ENCODE measurements at places on chromosomes 12 and 14.

DNA sequence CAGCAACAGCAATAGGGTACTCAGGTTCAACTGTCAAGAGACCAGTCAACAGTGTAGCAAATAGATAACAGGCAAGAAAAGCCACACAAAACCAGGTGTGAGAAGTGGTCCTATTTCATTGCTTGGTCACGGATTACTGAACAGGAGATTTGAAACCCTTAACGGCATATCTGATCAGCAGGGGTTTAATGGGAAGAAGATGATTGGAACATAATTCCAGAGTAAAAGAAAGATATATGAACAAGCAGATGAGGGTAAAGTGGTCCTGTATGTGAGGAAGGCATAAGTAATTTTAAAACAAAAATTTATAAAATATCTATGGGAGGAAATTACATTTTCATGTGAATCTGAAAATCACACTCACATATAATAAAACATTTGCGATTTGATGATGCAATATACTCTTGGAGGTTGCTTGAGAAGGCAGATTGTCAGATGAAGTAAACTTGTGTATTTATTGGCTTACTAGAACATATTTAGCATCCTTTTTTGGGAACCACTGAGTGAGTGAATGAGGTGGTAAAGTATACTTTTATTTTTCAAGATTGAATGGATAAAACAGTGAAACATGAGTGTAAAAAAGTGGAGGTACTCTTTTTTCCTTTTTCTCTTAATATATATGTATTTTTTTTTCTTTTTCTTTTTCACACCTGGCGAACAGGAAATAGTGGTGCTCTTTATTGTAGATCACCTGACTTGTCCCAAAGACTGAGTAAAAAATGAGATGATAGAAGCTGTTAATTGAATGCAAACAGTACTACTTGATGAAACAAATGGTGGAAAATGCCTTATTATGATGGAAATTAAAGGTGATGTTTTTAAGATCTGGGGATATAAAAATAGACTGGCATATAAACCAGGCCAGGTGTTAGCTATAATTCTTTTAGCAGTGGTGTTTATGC is 21.6 kb upstream of the SDR39U1 start:
- no peak for DNase-seq

DNA sequence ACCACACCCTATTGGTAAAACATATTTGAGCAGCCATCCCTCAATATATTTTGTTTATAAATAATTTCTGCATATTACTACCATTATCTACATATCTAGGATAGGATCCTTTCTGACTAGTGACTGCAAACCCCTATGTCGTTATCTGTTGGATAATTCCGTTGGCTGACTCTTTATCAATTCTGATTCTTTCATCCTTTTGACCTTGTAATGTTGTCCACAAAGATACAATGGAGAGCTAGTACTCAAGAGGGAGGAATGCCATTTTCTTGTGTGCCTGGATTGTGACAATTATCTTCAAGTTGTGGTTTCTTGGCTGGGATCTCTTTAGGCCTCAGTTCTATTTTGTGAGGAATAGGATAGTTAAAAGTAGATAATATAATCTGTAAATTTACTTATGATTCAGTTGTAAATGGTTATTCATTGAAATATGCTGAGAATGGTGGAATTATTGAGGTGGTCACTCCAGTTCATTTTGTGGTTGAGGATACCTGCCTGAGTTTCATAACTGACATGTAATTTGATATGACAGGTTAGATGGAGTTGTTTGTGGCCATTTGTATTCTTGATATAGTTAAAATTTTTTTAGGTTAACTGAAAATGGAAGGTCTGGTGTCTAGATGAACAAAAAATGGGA is 10.1 kb downstream of the CHST11 start:
- DNase-seq, result no peak

DNA sequence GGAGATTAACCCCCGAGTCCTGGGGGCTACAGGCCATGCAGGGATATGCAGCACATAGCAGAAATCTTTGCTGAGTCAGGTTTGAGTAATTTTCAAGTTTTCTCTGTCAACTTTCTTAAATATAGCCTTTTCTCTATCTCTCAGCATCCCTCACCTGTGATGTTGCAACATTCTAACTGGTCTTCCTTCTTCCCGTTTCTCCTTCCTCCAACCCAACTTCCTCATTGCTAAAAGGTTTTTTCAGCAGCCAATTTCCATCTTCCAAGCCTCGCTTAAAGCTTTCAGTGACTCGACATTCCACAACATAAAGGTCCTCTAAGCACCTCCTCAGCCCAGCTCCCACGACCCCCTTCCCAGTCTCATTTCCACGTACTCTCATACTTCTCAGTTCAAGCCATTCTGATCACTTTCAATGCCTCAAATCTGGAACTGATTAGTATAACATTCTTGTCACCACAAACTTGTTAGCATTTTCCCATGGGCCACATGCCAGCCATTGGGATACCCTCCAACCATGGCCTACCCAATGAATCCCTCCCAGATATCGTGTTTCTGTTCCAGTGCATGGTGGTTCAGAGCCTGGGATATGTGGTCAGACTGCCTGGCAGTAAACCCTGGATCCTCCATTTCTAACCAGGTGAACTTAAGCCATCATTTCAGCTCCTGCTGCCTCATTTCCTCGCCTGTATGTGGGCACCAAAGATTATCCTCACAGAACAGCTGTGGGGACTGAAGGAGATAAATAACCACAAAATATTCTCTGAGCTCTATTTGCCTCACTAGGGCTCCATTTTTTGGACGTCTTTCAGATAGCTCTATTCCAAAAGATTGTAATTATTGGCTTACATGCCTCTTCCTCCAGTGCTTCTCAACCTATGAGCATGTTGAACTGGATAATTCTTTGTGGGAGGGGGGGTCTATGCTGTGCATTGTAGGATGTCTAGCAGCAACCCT is 65.8 kb downstream of the KCNK10 start:
- peak; percentile 2 for DNase-seq

DNA sequence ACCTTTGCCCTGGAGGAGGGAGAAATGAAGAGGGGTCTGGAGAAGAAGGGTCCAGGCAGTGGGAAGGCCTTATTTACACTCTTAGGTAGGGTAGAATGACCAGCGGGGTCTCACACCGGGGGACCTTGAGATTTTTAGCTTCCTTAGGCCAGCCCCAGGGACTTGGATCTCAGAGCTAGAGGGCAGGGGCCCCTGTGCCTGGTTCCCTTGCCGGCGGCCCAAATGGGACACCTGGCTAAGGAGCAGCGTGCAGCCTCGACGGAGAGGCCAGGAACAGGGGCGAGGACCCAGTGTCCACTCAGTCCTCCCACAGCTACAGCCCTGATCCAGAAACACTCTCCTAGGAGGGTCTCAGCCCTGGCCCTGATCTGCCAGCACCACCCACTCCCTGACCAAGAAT is 41.8 kb downstream of the DIO3 start:
- no peak for DNase-seq

DNA sequence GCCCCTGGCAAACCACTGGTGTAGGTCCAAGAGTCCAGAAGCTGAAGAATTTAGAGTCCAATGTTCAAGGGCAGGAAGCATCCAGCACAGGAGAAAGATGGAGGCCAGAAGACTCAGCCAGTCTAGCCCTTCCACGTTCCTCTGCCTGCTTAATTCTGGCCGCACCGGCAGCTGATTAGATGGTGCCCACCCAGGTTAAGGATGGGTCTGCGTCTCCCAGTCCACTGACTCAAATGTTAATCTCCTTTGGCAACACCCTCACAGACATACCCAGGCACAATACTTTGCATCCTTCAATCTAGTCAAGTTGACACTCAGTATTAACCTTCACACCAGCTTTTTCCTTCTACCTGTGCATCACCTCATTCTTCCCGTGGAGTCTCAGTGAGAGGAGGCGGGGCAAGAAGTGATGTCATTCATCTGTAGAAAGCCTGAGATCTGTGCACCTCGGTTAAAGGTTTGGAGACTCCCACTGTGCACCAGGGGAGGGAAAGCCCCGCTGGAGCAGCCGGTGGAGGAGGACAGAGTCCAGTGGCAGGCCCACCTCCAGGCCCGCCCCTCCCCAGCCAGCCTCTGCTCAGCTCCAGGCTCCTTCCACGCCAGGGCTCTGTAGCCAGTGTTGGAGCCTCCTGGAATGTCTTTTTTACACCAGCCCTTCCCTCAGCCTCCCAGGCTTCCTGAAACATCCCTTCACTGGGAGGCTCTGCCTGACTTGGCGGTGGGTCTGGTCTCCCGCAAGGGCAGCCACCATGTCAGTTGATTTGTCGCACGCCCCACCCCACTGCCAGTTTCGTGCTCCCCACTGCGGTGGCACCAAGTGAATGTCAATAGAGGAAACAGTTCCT is 80.1 kb upstream of the DYNC1H1 start:
- no peak for DNase-seq

- DNase-seq, result no peak
Observed at GRCh38 chr12:48184549-48184922, 1.1 kb downstream of the CCDC184 start.

DNA sequence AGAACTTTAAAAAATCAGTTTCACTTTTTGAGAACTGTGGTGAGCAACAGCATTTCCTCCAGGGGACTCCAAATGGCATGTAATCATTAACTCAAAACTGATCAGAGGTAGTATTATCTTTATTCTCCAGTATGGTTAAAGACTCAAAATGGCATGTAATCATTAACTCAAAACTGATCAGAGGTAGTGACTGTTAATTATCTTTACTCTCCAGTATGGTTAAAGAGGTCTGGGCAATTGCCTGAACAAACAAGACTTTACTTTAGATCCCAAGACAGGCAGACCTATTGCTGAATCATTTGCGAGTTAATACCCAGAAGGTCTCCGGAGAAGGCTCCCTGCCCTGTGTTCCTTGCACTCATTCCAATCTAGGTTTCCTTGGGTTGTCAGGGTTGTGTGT is 6.6 kb upstream of the ACADS start:
- DNase-seq, result no peak

GRCh38 chr12:40650038-40650704 is 42.1 kb upstream of the CNTN1 start:
- no peak for DNase-seq

GRCh38 chr12:116808113-116809105 is 70.3 kb downstream of the RNFT2 start:
- DNase-seq, result no peak

GRCh38 chr12:97167598-97167997 is 260.5 kb downstream of the NEDD1 start:
- no peak for DNase-seq

Data from fibroblast of skin of right biceps (primary cell).